ENCODE measurements at places on chromosomes 2 and 18.

DNA sequence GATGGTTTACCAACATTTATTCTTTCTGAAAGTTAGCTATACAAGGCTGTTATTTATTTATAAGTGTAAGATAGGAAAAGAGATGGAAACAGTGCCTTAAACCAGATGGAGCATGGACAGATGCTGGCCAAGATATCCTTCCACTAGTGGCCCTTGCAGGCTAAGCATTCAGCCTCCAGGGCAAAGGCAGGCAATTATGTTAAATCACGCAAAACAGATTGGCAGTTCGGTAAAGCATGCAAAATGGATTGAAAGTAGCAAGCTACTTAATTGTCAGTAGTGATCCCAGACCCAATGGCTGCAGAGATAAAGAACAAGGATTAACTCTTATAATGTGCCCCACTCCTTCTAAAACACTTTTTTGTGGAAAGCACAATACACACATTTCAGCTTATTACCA, 105.4 kb upstream of the MAP4K3 start:
- DNase-seq: no peak

GRCh38 chr2:20757405-20758090, 65.4 kb downstream of the LDAH start:
- no peak for DNase-seq

DNA sequence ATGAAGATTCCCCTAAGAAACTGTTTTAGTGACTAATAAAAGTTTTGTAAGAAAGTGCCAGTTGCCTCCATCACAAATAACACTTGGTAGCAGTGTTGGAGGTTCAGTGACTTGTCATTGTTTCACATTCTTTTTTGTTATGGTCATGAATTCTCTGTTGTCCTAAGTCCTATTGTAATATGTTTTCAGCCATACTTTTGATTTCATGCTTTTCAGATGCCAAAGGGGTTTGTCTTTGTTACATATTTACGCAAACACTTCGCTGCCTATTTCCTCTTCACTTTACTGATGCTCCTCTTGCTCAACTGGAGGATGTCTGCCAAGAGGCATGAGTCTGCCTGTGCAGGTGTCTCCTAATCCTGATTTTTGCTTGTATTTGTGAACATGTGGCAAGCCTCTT, 66.6 kb downstream of the PHLPP1 start:
- DNase-seq: no peak

GRCh38 chr2:29213888-29214291, 98.7 kb downstream of the CLIP4 start:
- no peak for DNase-seq

DNA sequence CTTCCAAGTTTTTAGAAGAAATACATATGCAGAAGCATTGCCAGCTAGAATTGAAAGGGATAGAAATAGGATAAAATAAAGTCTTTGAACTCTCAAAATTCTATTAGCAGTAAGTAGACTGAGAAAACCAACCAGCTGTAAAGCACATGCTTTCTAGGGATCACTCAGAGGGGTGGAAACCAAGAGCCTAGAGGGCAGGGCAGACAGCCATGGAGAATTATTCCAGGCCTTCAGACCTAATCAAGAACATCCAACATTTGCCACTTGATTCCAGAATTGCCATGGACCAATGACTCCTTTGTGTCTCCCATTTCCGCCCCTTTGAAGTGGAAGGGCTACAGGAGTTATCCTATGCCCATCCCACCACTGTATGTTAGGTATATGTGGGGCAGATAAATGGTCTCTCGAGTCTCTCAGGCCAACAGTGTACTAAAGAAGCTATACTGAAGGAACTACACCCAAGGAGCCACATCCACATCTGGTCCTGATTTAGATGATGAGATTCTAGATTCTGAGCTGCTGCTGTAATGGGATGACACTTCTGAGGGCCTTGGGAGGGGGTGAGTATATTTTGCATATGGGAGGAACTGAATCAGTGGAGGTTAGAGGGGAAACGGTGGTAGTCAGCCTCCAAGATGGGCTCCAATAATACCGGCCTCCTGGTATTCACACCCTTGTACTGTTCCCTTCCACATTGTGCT, 4.0 kb downstream of the FARSB start:
- no peak for DNase-seq

DNA sequence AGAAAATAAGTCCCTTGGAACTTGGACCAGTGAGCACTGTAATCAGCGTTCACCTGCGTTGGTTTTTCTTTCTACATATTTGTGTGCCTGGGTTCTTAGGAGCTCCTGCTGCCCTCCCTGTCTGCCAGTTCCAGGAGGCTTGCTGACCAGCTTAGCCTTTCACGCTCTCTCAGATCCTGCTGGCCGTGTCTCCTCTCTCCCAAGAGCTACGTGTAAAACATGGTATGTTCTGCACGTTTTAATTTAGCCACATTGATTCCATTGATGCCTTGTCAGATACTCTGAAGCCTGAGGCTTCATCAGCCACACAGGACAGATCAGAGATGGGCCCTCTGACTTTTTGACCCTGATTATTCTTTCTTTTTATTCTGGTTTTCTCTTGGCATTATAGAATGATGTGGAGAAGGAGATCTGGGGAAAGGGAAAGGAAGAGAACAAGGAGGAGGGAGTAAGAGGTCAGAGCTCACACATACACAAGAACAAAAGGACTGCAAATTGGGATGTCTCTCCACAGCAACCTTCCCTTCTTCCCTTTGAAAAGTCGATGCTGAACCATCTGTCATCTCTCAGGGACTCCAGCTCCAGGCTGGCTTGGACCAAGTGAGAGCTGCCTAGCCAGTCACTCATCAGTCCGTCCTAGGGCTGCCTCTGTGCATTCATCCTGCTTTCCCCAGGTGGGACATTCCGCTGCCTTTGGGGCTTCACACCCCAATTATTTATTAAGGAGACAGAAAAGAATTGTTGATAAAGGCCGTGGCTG, 152.8 kb downstream of the PIK3C3 start:
- DNase-seq: no peak

Measured in GM20000 (cell line).